Pericardium fibroblast (primary cell): ENCODE measurements at places on chromosomes 3 and 15. TPM values are rescaled to one million over a fixed set of nuclear protein-coding genes. Genes with fewer than 3 reads are reported as not detected.

The ARL6IP5 gene
- total RNA-seq = 106 and 134 TPM in 2 replicates

The EHD4 gene
- 4.0 and 6.9 TPM in 2 replicates for total RNA-seq

The TRIM42 gene
- not detected in 2 replicates for total RNA-seq

The HTR3E gene
- not detected in 2 replicates for total RNA-seq

The CCR3 gene
- not detected in 2 replicates for total RNA-seq

The EIF4A2 gene
- 267 and 306 TPM in 2 replicates for total RNA-seq

The TCF12 gene
- 46.6 and 63.0 TPM in 2 replicates for total RNA-seq

The OR5K3 gene
- total RNA-seq = not detected in 2 replicates

The BAHD1 gene
- 10.7 and 13.9 TPM in 2 replicates for total RNA-seq

The CX3CR1 gene
- not detected in 2 replicates for total RNA-seq

The KCNAB1 gene
- 0.12 and 2.2 TPM in 2 replicates for total RNA-seq

The MEGF11 gene
- total RNA-seq = not detected in 2 replicates

The CEP63 gene
- 14.5 and 24.9 TPM in 2 replicates for total RNA-seq
